GM12864 (cell line): ENCODE measurements at places on chromosomes 7 and 10.
A peak's percentile ranks its signal among the peaks of the same experiment; 100 is the strongest.

- no peak for DNase-seq
Observed at GRCh38 chr7:114574384-114574783, 159.8 kb downstream of the FOXP2 start.

DNA sequence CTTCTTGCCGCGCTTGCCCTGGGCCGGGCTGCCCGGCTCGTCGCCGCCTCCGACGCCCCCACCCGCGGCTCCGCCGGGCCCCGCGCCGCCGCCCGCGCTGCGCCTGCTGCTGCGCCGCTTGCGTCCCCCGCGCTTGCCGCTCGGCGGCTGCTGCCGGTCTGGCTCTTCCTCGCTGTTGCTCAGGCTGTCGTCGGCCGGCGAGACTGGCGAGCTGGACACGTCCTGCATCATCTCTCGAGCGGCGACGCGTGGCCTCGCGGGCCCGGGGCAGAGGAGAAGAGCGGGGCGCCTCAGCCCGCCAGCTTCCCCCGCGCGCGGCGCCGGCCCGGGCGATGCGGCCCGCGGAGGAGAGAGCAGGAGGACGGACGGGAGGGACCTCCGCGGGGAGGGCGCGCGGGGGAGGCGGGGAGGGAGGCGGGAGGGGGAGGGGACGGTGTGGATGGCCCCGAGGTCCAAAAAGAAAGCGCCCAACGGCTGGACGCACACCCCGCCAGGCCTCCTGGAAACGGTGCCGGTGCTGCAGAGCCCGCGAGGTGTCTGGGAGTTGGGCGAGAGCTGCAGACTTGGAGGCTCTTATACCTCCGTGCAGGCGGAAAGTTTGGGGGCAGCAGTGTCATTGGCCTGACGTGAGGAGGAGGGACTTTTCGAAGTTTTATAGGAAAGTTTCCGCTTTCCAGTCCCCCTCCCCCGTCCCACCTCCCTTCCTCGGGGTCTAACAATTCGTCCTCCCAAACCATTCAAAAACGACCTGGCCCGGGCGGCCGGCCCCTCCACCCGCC, at the start of gene TWIST1:
Gene TWIST1, minus strand, starts transcription at position 546 of the 779 bp plus-strand sequence. Its CDS starts 315 bp downstream, at position 231.
- DNase-seq = no peak

GRCh38 chr7:155206318-155207020, 91.2 kb upstream of the INSIG1 start:
- DNase-seq = peak; percentile 86

DNA sequence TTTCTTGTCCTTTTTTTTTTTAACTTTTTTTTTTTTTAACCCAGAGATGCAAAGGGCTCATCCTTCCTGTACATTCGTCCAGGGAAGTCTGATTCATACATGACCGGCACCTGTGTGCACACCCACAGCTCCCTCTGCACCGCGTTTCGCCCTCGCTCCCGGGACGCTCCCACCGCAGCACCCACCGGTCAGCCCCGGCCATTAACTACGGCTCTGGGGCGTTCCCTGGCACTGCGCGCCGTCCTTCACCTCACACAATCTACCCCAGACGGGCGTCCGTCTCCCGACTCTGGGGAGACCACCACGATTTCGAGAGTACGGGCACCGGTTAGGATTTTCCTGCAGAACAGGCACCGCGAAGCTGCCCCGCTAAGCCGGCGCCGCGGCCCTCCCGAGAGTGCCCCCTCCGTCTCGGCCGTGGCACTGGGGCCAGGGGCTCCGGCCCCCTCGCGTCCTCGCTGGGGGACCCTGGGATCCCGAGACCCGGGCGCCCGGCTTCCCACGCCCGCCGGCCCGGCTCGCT, 452 bp downstream of the ATE1 start:
- DNase-seq = no peak

- no peak for DNase-seq
Observed at GRCh38 chr7:45088821-45089340, at the start of gene NACAD. TSS of gene NACAD (minus strand) at chr7:45088969. CDS start at chr7:45088894, 75 bp downstream.

GRCh38 chr10:124999433-125000365, 57.8 kb downstream of the ZRANB1 start:
- DNase-seq = no peak

- DNase-seq = no peak
Observed at GRCh38 chr7:115346685-115347084, 424.8 kb downstream of the MDFIC start.

DNA sequence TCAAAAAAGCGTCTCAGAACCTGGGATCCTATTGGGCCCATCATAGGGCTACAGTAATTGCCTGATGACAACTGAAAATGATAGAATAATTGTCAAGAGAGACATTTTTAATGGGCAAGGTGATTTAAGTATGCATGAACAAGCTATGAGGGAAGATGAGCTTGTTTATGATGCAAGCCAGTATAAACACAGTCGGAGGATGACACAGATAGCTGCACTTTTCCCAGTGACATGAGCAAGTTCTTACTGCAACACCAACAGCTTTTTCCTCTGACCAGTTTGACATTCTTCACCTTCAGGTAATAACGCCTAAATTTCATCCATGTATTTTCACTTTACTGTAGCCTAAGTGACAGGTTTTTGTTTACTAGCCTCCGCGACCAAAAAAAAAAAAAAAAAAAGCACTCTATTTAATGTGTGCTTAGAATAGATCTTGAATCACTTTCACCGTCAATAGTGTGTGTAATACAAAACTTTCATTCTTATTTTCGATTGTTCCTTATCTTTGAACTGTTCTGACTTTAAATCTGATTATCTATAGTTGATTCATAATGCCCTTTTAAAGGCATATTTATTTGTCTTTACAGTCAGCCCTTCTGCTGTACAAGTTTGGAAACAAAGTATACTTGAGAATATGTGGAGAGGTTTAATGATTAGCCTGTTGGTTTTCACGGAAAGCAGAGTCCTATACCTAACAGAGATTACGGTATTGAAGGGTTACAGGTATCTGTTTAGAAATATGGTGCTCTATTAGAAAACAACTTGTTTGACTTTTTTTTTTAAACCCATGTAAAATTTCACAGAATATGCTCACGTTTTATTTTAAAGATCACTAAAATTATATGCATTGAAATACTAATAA, 1.7 kb downstream of the FOXP2 start:
- no peak for DNase-seq

GRCh38 chr7:2886900-2887299, 42.8 kb upstream of the GNA12 start:
- DNase-seq = no peak

DNA sequence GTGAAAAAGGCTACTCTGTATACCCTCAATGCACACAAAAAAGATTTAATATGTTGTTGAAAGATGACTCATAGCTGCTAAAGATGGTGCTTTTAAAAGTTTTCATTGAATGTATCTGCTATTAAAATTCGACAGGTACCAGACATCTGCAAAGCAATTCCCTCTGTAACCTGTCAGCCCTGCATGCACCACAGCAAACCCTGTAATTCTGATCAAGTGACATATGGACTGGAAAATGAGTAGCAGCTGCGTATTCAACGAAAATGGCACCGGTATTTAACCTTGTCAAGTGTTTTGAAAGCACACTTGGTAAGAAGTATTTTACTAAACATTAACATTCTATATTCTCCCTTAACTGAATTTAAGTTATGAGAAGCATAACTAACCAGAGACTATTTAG, 58.2 kb upstream of the PTPRN2 start:
- no peak for DNase-seq

- no peak for DNase-seq
Observed at GRCh38 chr10:4635883-4636282, 190.1 kb upstream of the AKR1E2 start.

GRCh38 chr10:3389130-3389529, 216.5 kb upstream of the PITRM1 start:
- DNase-seq = no peak

DNA sequence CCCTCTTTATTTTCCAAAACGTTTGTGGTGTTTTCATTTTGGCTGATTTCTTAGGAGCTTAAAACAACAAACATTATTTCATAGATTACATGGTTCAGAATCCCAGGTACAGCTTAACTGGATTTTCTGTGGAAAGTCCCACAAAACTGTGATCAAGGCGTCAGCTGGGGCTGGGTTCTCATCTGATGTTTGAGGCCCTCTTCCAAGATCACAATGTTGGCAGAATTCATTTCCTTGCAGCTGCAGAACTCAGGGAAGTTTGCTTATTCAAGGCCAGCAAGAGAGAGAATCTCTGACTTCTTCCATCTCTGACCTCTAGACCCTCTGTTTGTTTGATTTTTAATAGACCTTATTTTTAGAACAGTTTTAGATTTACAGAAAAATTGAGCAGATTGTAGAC, 108.4 kb upstream of the AGK start:
- DNase-seq = no peak

GRCh38 chr7:135729230-135729629, 1.2 kb upstream of the SLC13A4 start:
- no peak for DNase-seq

DNA sequence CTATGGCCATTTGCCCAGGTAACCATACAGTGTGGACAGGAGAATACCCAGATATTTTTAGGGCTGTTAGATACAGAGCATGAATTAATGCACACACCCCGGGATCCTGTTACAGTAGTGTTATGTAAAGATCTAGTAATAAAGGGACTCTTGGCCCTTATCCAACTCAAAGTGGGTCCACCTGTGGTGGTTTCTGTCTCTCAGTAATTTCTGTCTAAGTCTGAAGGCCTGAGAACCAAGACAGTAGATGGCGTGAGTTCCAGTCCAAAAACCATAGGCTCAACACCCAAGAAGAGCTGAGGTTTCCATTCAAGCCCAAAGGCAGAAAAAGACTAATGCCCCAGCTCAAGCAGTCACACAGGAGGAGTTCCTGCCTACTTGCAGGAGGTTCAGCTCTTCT, 277.7 kb downstream of the ZEB1 start:
- no peak for DNase-seq

- no peak for DNase-seq
Observed at GRCh38 chr7:111076205-111076604, 14.7 kb upstream of the LRRN3 start.

- no peak for DNase-seq
Observed at GRCh38 chr10:95536017-95536416, 25.2 kb downstream of the SORBS1 start.

GRCh38 chr7:33201821-33202220, 72.5 kb downstream of the BBS9 start:
- no peak for DNase-seq

DNA sequence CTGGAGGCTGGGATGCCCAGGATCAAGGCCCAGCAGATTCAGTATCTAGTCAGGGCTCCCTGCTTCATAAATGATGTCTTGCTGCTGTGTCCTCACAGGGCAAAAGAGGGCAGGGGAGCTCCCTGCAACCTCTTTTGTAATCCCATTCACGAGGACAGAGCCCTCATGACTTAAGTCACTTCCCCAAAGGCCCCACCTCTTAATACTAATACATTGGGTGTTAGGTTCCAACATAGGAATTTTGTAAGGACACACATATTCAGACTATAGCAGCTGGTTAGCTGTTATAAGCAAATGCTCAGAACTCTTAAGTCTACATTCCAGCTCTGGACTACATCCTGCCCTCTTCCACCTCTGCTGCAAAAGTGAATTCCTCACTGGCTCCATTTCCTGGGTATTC, 63.0 kb downstream of the VOPP1 start:
- no peak for DNase-seq

GRCh38 chr10:91077549-91078071, 142.9 kb upstream of the PCGF5 start:
- no peak for DNase-seq

GRCh38 chr10:119377451-119377957, 165.0 kb downstream of the RGS10 start:
- no peak for DNase-seq

GRCh38 chr10:126895214-126895781, 9.9 kb upstream of the DOCK1 start:
- no peak for DNase-seq

- no peak for DNase-seq
Observed at GRCh38 chr10:90884431-90884830, 12.7 kb downstream of the RPP30 start.

DNA sequence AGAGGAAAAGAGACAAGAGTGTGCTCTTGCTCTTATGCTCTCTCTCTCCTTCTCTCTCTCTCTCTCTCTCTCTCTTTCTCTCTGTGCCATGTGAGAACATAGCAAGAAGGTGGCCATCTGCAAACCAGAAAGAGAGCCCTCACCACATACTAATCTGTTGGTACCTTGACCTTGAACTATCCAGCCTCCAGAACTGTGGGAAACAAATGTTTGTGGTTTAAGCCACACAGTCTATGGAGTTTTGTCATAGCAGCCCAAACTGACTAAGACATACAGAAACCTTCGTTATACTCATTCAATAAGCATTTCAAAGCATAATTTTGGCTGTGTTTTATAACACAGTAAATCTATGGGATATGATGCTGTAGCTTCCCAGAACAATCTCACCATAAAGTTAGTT, 56.4 kb upstream of the PLPP4 start:
- no peak for DNase-seq

GRCh38 chr7:48518092-48518491, 346.8 kb downstream of the ABCA13 start:
- DNase-seq = no peak

GRCh38 chr7:48158404-48158803, 12.9 kb upstream of the ABCA13 start:
- no peak for DNase-seq

GRCh38 chr7:117808910-117809705, 64.1 kb downstream of the CTTNBP2 start:
- no peak for DNase-seq

DNA sequence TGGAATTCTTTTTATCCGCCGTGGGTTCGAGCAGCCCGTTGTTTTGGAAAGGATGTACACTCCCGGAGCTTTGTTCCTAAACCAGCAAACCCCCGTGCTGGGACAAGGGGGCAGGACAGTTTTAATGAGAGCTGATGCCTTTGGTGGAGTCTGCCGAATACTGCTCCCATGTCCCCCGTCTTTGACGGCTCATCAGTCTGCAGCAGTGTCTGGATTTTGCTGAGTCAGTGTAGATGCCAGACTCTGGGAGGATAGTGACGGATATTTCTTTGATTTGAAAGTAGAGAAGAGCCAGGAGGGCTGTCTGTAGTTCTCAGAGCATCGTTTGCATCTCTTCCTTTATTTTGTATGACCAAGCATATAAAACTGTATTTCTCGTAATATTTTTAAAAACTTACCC, 74.9 kb upstream of the BTBD16 start:
- no peak for DNase-seq

DNA sequence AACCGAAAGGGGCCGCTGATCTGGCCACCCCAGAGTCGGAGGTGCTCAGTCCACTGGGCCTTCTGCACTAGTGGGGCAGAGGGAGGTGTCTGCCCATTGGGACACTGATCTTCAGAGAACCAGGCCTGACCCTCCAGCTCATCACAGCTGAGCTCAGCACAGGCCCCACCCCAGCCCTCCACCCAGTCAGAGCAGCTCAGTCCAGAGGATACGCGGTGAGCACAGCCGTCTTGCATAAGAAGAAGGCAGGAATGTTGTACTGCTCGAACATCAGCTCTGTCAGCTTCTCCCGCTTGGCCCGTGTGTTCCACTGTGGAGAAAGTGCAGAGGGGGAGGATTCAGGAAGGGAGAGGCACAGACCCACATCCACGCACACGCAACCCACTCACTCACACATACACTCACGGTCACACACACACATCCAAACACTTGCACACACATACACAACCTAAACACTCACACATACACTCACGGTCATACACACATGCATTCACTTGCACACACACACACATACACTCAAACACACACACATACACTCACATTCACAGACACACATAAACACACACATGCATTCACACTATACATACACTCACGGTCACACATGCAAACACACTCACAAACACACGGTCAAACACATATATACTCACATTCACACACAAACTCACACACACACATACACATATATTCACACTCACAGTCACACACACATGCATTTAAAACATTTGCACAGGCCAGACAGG, 6.3 kb downstream of the ACTL6B start:
- no peak for DNase-seq

- no peak for DNase-seq
Observed at GRCh38 chr7:37354656-37355131, 94.0 kb downstream of the ELMO1 start.

- DNase-seq = no peak
Observed at GRCh38 chr7:33422825-33423645, 293.7 kb downstream of the BBS9 start.
